Forelimb muscle (tissue), 1 donor: ENCODE measurements at places on chromosomes 6 and 20.

DNA sequence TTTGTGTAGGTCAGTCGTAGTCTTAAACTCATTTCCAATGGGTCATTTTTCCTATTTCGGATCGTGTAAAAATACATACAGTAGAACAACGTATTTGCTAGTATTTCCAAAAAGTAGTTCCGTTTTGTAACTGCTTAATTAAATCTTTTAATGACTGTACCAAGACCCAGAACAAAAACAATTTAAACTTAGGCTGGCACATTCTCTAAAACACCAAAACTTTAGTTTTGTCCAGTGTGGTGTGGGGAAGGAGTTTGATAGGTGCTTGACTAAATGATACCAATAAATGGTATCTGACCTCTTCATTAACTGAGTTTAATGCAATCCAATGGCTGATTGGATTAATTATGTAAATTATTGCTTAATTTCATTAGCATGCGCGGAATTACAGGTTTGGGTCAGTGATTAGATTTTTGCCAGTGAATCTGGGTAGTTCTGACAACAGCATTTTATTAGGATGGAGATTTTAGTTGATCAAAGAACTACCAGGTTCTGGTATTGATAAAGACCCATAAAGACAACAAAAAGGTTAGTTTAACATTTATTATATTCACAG, 20.8 kb downstream of the OR2B2 start:
- DNase-seq, result no peak

GRCh38 chr20:63758152-63758551, 18.6 kb downstream of the SLC2A4RG start:
- DNase-seq, result no peak

GRCh38 chr6:135418040-135418760, 79.3 kb downstream of the AHI1 start:
- no peak for DNase-seq

DNA sequence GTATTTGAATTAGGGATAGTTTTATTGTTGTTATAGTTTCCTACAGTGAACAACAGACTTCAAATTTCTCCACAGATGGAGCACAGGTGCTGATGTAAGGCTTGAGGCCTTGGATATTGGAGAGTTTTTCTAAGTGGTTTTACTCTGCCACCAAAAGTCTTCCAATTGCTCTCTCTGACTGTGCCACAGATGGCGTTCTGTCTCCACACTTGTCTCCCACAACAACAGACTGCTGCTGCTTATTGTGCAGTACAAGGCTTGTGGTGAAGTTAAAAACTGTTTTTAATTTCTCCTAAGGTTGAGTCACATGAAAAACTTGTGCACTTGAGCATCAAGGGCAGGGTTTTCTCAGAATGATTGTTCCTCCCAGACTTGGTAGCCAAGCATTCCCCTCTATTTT, 460.9 kb upstream of the KHDRBS2 start:
- no peak for DNase-seq

GRCh38 chr20:62202676-62203377, 17.3 kb downstream of the HRH3 start:
- no peak for DNase-seq

DNA sequence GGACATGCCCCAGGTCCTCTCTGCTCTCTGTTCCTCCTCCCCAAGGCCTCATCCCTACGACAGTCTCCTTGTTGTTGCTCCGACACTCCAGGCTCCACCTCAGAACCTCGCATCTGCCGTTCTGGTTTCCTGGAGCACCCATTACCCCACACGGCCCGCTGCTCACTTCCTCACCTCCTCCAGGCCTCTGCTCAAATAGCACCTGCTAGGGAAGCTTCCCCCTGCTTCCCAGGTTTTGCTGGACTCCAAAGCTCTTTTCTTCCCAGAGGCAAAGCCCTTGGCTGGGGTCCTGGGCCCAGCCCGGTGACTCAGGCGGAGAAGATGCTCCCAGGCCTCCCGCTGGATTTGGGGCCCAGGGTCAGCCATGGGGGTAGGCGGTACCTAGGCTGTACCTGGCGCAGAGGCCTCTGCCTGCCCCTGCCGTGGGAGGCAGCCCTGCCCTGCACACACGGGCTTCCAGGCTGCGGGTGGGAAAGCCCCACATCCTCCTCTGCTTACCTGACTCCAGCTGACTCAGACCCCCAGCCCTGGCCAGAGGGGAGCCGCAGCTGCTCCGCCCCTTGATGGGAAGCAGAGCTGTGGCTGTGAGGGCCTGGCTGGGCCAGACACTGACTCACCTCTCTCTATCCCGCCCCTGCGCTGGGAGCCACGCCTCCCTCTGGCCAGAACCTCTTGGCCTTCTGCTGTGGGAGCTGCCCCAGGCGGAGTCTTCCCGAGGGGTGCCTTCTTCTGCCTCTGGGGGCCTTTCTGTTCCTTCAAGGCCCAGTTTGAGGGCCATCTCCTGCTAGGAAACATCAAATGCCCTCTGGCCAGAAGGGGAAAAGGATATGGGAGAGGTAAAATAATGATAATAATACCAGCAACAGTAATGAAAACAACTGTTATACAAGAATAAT, 130.5 kb downstream of the CEBPB start:
- DNase-seq, result no peak

- no peak for DNase-seq
These were observed 295.8 kb downstream of the BCKDHB start for GRCh38 chr6:80402266-80402665.

DNA sequence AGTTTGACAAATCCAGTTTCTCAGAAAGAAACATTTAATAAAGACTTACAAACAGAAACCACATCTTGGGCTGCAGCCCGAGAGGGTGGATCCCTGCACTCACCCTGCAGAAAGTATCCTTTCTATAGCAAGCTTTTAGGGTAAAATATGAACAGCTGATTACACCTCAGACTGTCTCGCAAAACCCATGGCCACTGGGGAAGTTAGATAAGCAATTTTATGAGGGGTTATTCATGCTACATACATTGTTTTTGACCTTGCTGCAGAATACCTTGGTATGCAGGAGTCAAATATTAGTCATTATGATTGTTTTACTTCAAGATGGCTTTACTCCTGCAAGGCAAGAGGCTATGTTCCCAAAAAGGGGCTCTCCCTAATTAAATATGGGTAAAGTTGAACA, 126.9 kb downstream of the OR2B2 start:
- no peak for DNase-seq

GRCh38 chr6:45567879-45568278, 190.1 kb upstream of the SUPT3H start:
- DNase-seq, result no peak

DNA sequence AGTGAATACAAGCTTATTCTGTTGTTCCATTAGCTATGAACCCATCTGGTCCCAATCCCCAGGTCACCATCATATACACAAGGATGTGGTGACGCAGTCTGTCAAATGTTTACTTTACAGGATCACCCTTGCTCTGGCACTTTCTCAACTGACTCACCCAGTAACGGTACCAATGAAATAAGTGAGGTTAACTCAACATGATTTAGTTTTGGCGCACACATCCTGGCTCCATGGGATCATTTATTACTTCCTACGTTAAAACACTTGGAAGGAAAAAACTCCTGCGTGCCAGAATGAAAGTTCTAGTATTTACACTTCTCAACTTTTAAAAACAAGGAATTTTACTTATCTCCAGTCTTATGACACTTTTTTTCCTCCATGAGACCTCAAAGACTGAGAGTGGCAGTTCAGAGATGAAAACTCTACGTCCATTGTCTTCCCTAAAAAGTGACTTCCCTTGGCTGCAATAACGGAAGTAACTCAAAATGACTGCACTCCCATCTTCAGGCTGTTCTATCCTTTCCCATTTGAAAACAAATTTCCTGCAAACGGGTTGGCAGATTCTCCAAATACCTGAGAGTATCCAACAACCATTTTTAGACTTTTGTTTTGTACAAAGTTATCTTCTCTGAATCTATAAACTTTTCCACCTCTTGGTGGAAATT, 15.9 kb downstream of the AGPAT4 start:
- DNase-seq, result no peak

DNA sequence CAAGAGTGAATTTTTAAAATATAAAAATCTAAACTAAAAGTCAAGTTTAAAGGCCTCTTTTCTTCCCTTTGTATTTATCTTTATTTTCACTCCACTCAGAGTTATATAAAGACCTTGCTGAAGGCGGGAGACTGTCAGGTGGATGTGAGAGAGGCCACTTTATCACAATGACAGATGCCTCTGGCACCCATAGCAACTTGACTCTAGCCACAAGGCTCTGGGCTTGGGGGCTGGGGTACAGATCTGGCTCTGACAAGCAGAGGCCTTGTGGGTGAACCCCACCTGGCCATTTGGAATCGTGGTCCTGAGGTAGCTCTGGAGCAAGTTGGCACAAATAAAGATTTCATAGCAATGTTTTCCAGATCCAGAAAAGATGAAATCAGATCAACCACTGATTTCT, 417.2 kb downstream of the RFPL4B start:
- no peak for DNase-seq
